ENCODE measurements at places on chromosomes 12 and 14. TPM values are rescaled to one million over a fixed set of nuclear protein-coding genes. Genes with fewer than 3 reads are reported as not detected.
A peak's percentile ranks its signal among the peaks of the same experiment; 100 is the strongest.

- peaks cover 7% of the 10 kb centered on the region for H3K4me1 ChIP-seq
- H3K27me3 ChIP-seq: no peaks in the 10 kb centered on the region
- H3K36me3 ChIP-seq: no peaks in the 10 kb centered on the region
- no peak overlapping the region for H3K27ac ChIP-seq
These were observed 81.2 kb downstream of the PRKD1 start for GRCh38 chr14:29846339-29847055.

DNA sequence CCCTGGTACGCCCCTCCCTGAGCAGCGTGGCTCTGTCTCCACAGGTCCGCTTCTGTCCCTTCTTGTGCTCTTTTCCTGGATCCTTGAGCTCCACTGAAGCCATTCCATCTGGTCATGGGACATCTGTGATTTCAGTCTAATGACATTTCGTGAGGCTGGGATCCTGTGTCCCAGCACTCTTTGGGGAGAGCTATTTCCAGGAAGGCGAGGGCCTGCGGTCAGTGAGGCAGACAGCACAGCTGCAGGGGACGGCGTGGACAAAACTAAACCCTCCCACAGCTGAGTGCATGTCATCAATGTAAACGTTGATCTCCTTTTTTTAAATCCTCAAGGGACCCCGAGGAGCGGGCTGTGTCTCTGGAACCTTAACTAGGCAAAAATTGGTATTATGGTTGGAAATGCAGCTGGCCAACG lies 127.7 kb downstream of the DACT1 start:
- no peaks in the 10 kb centered on the region for H3K4me1 ChIP-seq
- H3K27ac ChIP-seq: no peak overlapping the region
- DNase-seq: no peak
- H3K4me3 ChIP-seq: no peak overlapping the region

DNA sequence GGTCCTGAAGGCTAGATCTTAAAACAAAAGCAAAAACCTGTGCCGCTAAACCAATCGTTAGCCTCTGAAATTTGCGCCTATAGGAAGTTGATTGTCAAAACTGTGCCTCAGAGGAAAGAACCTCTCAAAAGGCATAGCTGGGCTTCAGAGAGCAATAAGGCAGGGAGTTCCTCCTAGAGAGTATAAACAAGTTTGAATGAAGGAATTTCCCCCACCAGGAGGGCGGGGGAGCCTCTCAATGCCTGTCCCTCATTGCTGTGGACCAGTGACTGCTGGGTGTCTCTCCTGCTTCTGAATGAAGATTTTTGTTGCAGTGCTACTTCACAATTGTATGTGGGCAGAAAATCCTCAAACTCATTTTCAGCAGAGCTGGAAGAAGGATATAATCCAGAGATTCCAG lies 88.6 kb downstream of the KCNK10 start:
- H3K27ac ChIP-seq: no peak overlapping the region
- H3K36me3 ChIP-seq: no peaks in the 10 kb centered on the region
- H3K27me3 ChIP-seq: peaks cover 3% of the 10 kb centered on the region
- H3K4me3 ChIP-seq: no peak overlapping the region

GRCh38 chr14:24332268-24332993 lies 2.4 kb downstream of the ADCY4 start:
- H3K4me1 ChIP-seq: peaks cover 39% of the 10 kb centered on the region
- H3K36me3 ChIP-seq: peaks cover 15% of the 10 kb centered on the region
- H3K27ac ChIP-seq: no peak overlapping the region

GRCh38 chr12:49201595-49202295 lies 12.9 kb upstream of the TUBA1A start:
- H3K27ac ChIP-seq: no peak overlapping the region
- peaks cover 12% of the 10 kb centered on the region for H3K4me1 ChIP-seq
- H3K36me3 ChIP-seq: no peaks in the 10 kb centered on the region
- DNase-seq: no peak

GRCh38 chr14:99884834-99885648 lies 91.8 kb downstream of the EML1 start:
- H3K27ac ChIP-seq: no peak overlapping the region
- H3K27me3 ChIP-seq: no peaks in the 10 kb centered on the region
- H3K4me3 ChIP-seq: no peak overlapping the region

DNA sequence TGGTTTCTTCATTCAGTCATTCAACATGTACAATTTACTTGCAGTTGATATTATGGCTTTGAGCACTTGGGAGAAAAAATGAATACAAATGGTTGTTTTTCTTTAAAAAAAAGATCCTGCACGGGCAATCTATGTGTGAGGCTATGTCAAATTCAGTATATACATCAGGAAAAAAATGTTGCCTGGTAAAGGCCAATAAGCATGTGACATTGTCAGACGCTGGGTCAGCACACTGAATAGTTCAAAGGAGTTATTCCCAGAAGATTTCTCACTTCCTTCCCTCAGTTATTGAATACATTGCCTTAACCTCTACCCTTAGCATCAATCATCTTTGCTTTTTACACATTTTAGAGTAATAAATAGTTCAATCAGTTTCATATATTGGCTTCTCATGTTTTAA lies 319.2 kb downstream of the NUAK1 start:
- no peaks in the 10 kb centered on the region for H3K27me3 ChIP-seq
- H3K36me3 ChIP-seq: no peaks in the 10 kb centered on the region
- DNase-seq: no peak
- no peaks in the 10 kb centered on the region for H3K4me1 ChIP-seq
- no peak overlapping the region for H3K4me3 ChIP-seq

- H3K4me1 ChIP-seq: no peaks in the 10 kb centered on the region
- H3K4me3 ChIP-seq: no peak overlapping the region
- no peaks in the 10 kb centered on the region for H3K36me3 ChIP-seq
- H3K27ac ChIP-seq: no peak overlapping the region
- H3K27me3 ChIP-seq: no peaks in the 10 kb centered on the region
These were observed 250.4 kb downstream of the TMTC2 start for GRCh38 chr12:82937151-82937550.

FGD4 gene
- polyA plus RNA-seq: 2.1 TPM

DNA sequence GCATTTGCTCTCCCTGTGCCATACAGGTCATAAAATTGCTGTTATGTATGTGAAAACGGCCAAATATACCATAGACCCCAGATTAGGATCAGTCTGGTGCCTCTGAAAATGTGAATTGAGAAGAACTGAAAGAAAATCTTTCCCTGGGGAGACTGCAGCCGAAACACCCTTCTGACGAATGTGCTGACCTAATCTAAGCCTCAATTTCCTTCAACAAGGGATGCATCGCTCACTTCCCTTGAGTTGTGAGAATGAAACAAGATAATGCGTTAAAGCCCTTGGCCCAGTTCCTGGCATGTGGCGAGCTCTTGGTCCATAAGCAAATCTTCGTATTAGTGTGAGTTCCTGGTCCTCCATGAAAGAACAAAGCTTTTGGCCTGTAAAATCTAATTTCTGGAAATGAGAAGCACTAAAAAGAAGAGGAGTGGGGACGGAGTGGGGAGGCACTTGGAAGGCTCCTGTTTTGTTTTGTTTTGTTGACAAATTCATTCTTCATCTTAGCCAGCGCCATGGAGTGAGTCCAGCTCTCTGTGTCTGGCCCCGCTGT lies 49.5 kb upstream of the RTRAF start:
- peak; percentile 38 for DNase-seq
- no peak overlapping the region for H3K27ac ChIP-seq
- H3K27me3 ChIP-seq: no peaks in the 10 kb centered on the region

DNA sequence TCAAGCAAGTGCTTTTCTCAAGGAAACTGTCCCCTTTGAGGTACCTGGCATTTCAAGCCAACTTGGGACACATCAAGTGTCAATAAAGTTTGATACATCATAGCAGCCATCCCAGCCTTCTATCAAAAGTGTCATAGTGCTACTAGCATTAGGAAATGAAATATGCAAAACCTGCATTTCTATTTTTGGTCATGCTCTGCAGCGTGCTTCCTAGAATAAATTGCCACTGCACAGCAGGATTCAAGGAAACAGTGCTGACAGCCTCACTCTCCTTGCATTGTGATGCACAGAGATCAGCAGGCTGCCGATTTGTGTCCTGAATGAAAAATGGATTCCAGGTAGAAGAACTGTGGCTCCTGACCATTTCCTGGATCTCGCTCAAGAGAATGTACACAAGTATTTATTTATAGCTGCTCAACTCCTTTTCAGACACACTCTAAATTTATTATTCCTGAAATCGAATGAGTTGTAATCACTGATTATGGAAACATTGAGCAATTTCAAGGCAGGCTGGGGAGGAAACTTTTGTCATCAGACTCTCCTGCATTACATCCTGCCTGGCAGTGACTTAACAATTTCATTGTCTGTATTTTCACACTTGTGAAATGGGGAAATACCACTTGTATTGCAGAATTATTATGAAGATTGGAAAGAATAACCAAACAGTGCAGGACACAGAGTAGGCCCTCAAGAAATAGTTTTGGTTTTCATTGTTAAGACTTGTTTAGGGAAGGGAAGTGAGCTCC lies 120.9 kb downstream of the SLC38A6 start:
- H3K27ac ChIP-seq: no peak overlapping the region
- no peak overlapping the region for H3K4me3 ChIP-seq

GRCh38 chr12:3741882-3742672 lies 10.8 kb downstream of the CRACR2A start:
- DNase-seq: no peak
- H3K36me3 ChIP-seq: peaks cover 28% of the 10 kb centered on the region
- no peaks in the 10 kb centered on the region for H3K4me1 ChIP-seq
- no peak overlapping the region for H3K4me3 ChIP-seq

COX6A1 gene
- 366 TPM for polyA plus RNA-seq

RFLNA gene
- not detected for polyA plus RNA-seq

- H3K4me3 ChIP-seq: no peak overlapping the region
- H3K36me3 ChIP-seq: no peaks in the 10 kb centered on the region
- no peaks in the 10 kb centered on the region for H3K27me3 ChIP-seq
- DNase-seq: no peak
- no peak overlapping the region for H3K27ac ChIP-seq
These were observed 583.1 kb upstream of the SEL1L start for GRCh38 chr14:82116721-82117120.

DNA sequence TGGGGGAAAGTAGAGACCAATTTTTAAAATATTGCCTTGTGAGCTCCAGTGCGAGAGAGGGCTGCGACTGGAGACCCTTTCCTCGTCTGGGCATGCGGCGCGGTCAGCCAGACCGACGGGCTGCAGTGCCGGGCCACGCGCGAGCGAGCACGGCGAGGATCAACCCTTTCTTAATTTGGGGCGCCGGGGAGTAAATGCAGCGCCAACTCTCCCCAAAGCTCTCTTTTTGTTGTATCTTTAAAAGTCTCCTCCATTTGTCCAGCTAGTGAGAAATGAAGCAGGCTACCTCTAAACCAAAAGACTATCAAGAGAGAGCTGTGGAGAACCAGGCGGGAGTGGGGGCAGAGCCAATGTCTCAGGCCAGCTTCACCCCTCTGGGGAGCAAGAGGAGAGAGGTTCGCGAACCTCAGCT lies 1.4 kb downstream of the SIX1 start:
- no peak overlapping the region for H3K4me3 ChIP-seq
- no peak for DNase-seq
- H3K36me3 ChIP-seq: no peaks in the 10 kb centered on the region
- H3K27ac ChIP-seq: no peak overlapping the region
- H3K27me3 ChIP-seq: peaks cover 2% of the 10 kb centered on the region
- peaks cover 70% of the 10 kb centered on the region for H3K4me1 ChIP-seq

OTOGL gene
- not detected for polyA plus RNA-seq

GRCh38 chr12:109592905-109593272 lies 19.3 kb downstream of the MVK start:
- DNase-seq: no peak
- no peak overlapping the region for H3K27ac ChIP-seq
- H3K36me3 ChIP-seq: no peaks in the 10 kb centered on the region
- no peaks in the 10 kb centered on the region for H3K27me3 ChIP-seq
- no peak overlapping the region for H3K4me3 ChIP-seq

GNB3 gene
- polyA plus RNA-seq: 0.71 TPM

SDR9C7 gene
- polyA plus RNA-seq: not detected
